CD4-positive, alpha-beta T cell treated with Interleukin-10 for 1 hour (primary cell): ENCODE measurements at places on chromosomes 16 and 17.

DNA sequence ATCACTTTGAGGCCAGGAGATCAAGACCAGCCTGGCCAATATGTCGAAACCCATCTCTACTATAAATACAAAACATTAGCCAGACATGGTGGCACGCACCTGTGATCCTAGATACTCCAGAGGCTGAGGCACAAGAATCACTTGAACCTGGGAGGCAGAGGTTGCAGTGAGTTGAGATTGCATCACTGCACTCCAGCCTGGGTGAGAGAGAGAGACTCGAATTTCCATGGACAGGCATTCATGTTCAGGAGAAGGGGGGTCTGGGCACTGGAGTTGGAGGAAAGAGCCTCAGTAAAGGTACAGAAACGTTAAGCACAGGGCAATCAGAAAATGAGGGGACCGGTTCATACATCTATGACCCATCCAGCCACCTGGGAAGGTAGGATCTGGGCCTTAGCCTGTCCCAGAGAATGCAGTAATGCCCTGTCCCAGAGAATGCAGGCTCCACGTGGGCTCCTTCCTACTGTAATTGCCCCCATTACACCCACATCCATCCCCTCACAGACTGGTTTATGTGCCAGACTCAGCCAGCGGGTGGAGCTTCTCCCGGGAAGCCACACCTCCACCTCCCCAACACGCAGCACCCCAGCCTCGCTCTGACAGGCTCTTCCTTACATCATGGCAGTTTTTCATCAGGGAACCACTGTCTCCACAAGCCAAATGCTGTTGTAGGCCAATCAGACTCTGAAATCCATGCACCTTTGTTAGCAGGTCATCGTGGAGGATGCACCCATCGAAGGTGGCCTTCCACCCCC, 21.6 kb upstream of the ARL4D start:
- DNase-seq: no peak

DNA sequence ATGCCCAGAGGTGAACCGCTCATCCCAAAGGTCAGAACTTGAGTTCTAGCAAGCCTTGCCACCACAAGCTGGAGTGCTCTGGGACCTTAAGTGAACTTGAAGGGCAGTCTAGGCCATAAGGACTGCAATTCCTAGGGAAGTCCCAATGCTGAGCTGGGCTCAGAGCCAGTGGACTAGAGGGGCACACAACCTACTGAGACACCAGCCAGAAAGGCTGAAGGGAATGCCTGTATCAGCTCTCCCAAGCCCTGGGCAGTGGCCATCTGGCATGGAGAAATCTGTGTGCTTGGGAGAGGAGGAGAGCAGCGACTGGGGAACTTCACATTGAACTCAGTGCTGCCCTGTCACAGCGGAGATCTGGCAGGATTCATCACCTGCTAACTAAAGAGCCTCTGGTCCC, 201.3 kb downstream of the CEP112 start:
- DNase-seq: no peak

DNA sequence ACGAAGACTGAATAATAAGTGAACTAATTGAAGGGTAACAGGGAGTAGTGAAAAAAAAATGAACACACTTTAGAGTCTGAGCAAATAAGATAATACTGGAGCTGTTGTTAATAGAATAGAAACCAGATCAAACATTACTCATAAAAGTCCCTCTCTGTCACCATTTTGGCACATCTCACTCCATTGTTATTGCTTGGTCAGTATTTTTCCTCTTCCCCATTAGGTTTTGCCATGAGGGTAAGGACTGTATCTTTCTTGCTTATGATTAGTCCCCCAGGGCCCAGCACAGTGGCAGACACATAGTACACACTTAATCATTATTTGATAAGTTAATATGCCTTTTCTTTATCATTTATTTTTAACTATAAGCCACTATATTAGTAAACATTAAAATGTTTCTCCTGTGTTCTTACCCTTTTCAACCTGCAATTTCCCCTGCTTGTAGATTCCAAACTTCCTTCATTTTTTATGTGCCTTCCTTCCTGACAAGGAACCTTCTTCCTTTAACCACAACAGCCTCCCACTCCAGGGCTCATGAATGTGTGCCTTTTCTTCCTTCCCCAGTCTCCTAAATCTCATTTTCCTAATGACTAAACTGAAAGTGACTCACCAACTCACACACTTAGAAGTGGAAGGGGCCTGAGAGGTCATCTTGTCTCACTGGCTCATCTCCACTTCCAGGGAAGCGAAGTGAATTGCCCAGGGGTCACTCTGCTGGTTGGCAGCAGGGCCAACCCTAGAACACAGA, 88.2 kb upstream of the HAS3 start:
- no peak for DNase-seq

DNA sequence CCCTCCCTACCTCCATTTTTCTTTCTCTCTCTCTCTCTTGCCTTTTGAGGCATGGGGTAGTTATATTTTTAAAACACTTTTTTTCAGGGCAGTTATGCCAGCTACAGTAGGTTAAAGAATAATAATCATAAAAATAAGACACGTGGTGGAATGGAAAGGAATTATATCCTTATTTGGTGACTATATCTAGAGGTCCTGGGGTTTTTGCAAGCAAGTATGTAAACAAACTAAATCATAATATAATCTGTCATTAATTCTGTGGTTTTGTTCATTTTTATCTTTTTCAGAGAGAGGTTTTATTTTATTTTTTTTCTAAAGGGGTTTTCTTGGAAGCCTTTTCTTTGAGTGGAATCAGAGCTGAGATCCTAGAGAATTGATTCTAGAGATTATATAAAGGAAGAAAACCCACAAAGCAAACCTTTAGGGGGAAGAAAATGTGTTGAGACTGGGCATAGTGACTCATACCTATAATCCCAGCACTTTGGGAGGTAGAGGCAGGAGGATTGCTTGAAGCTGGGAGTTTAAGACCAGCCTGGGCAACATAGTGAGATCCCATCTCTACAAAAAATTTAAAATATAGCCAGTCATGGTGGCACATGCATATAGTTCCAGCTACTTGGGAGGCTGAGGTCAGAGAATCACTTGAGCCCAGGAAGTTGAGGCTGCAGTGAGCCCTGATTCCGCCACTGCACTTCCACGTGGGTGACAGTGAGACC, 53.2 kb downstream of the NQO1 start:
- DNase-seq: no peak

DNA sequence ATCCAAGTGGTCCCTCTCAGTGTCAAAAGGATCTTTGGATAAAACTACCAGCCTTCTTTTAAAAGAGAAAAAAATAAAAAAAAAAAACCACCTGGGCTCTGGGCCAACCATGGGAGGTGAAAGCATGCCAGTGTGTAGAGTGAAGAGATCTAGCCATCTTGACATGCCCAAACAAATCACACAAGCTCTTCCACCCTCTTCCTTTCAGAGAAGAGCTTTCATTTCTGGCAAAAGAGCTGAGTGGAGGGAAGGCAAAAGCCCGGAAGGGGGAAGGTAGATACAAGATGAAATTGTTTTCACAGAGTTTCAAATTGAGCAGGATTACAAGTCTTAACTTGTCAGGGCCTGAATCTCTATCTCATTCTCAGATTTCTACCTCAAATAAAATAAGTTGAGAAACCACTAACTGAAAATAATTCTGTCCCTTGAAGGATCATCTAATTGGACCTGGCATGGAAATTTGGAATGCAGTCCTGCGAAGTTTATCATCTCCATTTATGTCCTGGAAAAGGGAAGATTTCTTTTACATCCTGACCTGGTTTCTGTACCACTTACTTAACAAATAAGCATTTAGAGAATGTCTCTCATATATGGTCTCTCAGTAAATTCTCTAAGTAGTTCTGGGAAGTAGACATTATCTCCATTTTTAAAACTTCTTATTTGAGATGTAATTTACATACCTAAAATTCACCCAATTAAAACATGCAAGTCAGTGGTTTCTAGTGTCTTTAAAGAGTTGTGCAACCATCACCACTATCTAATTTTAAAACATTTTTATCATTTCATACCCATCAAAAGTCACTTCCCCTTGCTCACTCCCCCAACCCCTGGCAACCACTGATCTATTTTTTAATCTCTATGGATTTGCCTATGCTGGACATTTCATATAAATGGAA, 93.7 kb downstream of the TANGO6 start:
- DNase-seq: no peak

GRCh38 chr16:67773099-67773498, 33.3 kb downstream of the RANBP10 start:
- DNase-seq: no peak

- peak; percentile 75 for DNase-seq
Measured at GRCh38 chr17:50871364-50871763, 5.2 kb upstream of the TOB1 start.

DNA sequence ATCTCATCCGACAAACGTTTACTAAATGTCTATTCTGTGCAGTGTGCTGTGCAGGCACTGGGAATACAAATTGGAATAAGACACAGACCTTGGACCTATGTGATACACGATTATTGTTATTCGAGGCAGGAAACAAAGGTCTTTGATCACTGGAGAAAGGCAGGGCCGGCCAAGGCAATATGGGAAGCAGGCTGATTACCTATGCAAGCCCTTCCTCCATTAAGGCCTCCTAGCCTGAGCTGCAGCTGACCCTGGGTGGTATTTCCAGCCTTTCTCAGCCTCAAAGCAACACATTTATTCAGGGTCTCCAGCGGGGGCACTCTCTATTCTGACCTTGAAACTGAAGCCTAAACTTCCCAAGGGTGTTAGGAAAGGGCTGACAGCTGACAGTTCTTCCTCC, 13.4 kb downstream of the ST6GALNAC1 start:
- DNase-seq: no peak
